GDM1 (cell line): ENCODE measurements at places on chromosomes 7 and 10.

DNA sequence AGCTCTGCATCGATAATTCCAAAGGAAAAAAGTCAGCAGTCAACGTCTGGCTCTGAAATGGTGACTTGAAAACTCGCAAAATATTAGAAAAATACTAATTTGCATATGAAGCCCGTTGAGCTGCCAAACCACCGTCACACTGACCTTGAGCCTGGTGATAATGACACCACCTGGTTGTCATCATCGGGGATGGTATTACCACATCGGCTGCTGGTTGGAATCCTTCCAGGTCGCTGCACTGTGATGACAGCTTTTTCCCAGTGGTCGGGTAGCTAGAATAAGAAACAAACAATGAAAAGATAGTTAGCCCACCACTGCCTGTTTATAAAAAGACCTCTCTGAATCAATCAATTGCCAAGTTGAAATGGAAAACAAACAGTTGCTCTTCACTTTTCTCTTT, 41.6 kb downstream of the LAMB1 start:
- no peak for DNase-seq

GRCh38 chr10:44788147-44789129, 122.7 kb upstream of the TMEM72 start:
- no peak for DNase-seq

DNA sequence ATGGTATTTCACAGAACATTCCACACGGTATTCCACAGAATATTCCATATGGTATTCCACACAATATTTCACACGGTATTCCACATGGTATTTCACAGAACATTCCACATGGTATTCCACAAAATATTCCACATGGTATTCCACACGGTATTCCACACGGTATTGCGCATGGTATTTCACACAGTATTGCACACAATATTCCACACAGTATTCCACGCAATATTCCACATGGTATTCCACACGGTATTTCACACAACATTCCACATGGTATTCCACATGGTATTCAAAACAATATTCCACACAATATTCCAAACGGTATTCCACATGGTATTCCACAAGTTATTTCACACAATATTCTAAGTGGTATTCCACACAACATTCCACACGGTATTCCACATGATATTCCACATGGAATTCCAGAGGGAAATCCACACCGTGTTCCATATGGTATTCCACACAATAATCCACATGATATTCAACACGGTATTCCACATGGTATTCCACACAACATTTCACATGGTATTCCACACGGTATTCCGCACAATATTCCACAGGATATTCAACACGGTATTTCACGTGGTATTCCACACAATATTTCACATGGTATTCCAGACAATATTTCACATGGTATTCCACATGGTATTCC, 136.7 kb upstream of the CHST15 start:
- DNase-seq: no peak

- no peak for DNase-seq
Observed at GRCh38 chr7:41029072-41029499, 673.8 kb downstream of the INHBA start.

- DNase-seq: no peak
Observed at GRCh38 chr7:17061443-17061842, 179.7 kb upstream of the AGR3 start.

DNA sequence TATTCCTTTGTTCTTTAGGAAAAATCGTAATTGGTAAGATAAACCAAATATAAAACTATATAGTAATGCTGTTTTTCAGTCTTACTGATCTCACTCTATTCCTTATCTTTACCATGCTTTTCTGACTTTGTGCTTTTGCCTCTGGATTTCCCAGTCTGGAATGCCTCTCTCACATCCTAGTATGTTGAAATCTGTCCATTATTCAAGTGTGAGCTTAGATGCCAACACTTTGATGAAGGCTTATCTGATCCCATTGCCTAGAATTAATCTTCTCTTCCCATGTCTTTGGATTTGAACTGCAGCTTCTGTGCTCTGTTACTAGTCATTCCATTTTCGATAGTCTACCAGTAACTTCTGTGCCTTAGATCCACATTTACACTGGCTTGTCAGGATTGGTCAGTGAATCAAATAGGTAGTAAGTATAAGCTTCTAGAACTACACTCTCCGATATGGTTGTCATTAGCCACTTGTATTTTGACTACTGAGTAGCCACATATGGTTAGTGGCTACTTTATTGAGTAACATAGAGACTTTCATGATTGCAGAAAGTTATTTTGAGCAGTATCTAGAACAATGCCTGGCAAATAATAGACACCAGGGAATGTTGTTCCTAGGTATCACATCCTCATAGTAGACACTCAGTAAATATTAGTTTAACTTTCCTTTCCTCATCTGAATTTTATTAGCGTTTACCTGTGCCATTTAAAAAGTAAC, 92.9 kb downstream of the BMPR1A start:
- no peak for DNase-seq

- DNase-seq: no peak
Observed at GRCh38 chr7:158311791-158312190, 275.8 kb downstream of the PTPRN2 start.

DNA sequence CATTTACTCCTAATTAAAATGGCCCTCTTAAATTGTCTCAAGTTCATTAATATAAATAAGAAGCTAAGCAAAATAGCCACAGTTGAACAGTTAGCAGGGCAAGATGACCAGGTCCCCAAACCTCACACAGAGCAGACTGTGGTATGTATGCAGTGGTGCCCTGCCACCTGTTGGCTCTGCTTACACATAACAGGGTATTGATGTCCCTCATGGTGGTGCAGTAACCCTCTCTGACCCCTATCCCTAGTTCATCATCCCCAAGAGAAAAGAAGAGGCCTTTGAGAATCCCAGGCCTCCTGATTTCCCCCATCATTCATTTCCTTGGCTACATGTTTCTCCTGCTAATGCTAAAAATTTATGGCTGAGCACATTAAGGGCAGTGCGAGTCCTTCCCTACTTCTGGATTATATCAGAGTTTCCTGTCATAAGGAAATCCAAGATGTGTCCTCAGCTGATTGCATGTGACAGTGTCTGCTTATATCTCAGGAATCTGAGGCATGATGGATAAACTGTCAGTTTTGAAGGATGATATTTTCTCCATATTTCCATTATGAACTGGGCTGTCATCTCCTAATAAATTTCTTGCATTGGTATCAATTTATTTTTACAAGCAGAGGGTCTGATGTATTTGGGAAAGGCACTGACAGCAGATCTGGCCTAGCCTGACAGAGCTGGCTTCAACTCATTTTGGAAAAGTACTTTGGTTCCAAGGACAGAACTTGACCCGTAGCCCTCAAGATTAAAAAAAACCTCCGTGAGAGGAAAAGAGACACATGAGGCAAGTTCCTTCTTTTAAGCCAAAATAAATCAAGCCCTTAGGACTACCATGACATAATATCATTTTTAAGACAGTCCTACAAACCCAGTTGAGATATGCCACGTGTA, 880.6 kb downstream of the LRMDA start:
- peak; percentile 13 for DNase-seq

DNA sequence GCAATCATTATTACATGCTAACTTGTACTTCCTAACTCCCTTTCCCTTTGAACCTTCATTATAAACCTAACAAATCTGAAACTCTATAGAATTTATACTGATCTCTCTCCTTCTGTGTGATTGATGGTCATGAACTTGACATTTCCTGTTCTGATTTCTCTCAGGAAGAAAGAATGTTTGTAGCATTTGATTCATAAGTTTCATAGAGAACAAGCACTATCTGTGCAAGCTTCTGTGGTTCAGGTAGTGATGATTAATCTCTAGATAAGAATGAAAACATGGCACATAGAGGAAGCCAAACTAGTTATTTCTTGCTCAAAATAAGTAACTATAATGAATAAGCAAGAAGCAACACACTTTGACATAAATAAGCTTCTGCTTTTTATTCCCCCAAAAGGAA, 34.2 kb downstream of the TFPI2 start:
- DNase-seq: no peak

DNA sequence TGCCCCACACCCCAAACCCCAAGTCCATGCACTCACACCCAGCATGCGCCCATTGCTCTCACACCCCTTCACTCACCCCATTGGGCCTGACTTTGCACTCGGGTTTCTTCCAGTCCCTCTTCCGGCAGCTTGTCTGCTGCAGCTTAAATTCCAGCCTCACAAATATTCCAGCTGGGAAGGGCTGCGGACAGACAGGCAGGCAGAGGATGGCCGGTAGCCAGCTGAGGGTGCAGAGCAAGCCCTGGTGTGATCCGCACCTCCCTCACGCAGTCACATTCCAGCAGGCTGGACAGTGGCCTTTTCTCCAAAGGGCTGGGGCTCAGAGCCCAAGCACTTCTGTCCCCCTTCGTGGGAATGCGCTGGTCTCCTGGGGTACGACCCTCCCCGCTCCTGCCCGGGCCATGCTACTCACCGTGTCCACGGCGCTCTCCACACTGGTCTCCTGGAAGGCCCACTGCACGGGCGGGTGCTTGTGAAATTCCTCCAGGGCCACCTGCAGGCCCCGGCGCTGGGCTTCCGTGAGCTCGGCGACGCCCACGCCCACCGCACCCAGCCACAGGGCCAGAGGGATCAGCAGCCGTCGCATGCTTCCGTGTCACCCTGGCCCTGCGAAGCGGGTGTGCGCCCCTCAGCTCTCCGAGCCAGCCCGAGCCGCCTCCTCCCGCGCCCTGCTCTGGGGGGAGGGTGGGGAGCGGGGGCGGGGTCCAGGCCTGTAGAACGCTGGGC, 1.2 kb downstream of the RARRES2 start:
- DNase-seq: no peak

DNA sequence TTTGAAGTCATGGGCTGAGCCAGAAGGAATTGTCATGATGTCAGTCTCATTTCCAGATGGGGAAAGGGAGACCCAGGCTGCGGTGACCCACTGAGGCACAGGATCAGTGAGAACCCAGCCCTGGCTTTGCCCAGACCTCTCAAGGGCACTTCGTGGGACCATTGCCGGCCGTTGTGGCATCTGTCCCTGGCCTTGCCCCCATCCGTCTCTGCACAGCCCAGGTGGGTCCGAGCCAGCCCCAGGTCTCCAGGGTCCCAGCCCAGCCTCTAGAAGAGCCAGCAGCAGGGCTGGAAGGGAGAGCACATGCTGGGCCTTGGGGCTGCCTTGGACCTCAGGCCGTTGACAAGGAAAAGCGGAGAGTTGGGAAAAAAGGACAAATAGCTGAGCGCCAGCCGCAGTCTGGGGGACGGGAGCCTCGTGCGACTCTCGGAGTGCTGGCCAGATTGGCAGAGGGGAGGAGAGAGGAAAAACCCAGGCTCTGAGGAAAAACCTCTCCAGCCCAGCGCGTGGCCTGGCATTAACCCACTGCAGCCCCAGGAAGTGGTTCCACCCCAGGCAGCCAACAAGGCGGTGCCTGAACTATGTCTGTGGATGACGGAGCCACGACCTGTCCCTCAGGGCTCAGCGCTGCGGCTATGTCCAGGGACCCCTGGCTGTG, 30.2 kb downstream of the GRIFIN start:
- no peak for DNase-seq

DNA sequence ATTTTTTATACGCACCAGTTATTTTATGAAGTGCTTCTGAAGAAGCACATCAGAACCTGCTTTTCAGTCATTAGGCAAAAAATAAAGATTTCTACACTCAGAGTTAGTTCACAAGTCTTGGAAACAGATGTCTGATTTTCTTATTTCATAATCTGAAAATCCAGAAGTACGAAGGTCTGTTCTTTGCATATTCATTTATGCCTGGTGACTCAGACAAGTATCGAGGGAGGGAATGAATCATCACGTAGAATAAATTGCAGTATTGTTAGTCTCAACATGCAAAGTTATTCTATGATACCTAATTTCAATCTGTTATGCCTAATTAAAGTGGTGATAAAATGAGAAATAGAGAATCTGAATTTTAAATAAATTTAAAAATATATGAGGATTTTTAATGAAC, 113.6 kb upstream of the SEM1 start:
- no peak for DNase-seq

DNA sequence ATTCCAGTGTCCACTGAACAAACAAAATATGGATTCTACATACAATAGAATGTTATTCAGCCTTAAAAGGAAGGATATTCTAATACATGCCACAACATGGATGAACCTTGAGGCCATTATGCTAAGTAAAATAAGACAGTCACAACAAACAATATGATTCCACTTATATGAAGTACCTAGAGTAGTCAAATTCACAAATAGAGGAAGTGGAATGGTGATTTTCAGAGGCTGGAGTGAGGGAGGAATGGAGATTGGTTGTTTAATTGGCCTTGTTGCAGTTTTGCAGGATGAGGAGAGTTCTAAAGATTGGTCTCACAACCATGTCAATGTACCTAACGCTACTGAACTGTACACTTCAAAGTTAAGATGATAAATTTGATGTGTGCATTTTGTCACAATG, 119.6 kb downstream of the CHN2 start:
- DNase-seq: no peak
